ENCODE measurements at places on chromosomes 5 and 9.

DNA sequence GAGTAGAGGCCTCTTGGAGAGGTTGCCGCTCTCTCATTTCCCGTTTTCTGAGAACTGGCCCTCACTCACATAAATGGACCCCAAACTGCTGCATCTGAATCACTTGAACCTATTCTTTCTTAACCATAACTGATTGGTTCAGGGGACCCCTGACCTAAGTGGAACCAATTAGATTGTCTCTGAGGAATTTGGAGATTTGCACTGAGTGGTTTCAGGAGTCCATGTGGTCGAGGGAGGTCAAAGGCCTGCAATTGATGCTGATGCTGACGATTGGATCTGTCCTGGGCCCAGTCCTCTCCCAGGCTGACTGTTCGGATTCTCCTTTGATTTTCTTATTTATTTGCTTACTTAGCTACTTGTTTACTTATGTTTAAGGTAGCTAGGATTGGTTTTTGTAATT lies 88.0 kb downstream of the PTCD2 start:
- DNase-seq, result no peak

DNA sequence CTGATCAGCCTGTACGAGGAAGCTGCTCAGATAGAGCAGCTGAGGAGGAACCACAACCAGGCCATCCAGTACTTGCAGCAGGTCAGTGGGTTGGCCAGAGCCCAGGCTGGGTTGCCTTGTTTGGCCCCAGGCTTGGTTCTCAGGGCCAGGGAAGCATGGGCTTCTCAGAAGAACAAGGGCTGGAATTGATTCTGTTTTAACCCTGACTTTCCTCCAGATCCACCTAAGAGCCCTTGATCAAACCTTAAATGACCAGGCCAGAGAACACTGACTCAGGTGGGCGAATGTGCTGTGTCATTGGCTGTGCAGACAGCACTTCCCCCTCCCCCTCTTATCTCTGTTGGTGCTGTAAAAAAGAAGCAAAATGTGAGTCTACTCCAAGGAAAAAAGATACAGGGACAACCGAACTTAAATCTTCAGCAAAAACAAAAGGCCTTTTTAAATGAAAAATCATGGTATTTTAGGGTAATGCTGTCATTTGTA lies 28.1 kb downstream of the TTC23L start:
- DNase-seq, result no peak

GRCh38 chr5:142713121-142713706 lies 27.3 kb upstream of the FGF1 start:
- peak; percentile 55 for DNase-seq

DNA sequence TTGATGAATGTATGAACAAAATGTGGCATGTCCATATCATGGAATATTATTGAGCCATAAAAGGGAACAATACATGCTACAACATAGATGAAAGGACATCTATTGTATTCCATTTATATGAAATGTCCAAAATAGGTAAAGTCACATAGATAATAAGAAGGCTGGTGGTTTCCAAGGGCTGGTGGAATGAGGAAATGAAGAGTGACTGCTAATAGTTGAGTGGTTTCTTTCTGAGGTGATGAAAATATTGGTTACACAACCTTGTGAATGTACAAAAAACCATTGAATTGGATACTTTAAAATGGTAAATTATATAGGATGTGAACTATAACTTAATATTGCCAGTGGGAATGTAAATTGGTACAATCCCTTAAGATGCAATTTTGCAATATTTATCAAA lies 5.2 kb downstream of the ARSB start:
- DNase-seq, result no peak

GRCh38 chr5:154228696-154229095 lies 38.2 kb downstream of the GALNT10 start:
- no peak for DNase-seq

- DNase-seq, result no peak
Measured at GRCh38 chr5:142491270-142491669, 166.4 kb upstream of the SPRY4 start.

DNA sequence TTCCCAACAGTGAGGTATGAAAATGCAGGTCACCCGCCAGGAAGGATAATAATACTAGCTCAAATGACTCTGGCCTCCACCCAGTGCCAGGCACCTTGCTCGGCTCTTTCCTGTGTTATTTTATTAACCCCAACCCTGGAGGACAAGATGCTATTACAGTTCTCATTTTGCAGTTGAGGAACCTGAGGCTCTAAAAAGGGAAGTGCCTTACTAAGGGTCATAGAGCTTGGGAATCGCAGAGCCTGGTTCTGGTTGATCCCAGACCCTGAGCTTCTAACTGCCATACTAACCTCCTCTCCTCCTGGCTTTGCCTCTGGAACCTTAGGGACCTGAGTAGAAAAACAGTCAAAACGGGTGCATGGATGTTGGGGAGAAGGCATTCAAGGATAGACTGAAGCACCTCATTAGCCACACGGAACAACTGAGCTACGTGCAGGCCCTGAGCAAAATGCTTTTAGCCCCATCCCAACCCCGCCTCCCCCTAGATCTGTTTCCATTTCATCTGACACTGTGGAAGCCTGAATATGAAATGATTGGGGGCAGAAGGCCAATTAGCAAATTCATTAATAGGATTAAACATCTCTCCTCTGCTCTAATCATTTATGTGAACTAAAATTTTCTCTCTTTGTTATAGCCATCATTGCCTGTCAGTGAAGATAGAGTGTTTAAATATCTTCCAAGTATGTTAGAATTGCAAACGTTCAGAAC lies 7.9 kb downstream of the KCNIP1 start:
- DNase-seq, result no peak

DNA sequence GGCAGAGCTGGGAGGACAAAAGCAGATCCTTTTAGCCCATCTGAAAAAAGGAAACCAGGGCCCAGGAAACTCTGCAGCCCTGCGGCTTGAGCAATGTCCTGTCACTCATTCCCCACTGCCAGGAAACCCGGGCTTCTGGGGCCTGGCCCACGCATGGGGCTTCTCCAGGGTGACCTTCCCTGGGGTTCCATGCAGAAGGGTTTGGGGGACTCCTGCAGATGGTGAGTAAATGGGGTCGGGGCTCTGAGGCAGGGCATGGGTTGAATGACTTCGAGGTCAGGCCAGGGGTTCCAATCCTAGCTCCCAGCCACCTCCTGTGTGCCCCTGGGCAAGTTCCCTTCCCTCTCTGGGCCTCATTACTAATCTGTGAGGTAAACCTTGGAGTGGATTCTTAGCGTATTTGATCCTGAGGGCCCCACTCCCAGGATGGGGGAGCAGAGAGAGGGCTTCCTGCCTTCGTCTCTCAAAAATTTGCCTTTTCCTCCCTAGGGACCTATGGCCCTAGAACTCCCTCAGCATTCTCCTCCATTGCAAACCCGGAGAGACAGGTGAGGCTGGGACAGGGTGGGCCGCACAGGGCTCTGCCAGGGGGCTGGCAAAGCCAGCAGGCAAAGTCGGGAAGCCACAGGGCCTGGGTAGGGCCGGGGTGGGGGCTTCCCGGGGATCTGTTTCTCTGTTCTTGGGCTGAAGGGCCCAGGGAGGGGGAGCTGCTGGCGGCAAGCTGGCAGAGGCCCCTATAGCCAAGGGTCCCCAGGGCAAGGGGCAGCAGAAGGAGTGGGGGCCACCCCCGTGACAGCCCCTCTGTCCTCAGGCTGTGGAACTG lies 25.8 kb downstream of the ADGRD2 start:
- DNase-seq, result no peak

DNA sequence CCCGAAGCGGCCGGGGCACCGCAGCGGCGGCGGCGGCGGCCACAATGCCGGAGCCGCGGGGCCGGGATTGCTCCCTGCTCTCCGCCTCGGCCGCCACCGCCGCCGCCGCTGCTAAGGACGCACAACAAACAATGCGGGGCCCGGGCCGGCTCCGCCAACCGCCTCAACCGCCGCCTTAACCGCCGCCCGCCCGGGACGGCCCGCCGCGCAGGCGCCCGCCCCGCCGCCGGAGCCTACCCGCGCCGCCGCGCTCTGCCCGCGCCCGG lies 254 bp downstream of the STRBP start:
- no peak for DNase-seq

DNA sequence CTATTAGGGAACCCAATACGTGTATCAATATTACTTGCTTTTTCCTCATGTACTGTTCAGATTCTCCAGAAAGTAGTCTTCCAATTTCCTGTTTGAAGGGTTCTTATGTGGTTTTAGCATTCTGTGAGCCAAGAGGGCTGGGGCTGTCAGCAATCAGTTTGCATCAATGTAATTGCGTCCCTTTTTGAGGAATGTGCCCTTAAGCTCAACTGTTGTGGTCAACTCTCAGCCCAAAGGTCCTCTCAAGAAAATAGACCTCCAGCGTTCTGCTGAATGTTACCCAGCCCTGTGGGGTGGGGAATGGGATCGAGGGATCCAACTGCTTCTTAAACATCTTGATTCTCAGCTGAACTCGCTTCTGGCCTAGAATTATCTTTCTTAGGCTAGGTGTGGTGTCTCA lies 43.8 kb upstream of the CDK20 start:
- DNase-seq, result no peak

DNA sequence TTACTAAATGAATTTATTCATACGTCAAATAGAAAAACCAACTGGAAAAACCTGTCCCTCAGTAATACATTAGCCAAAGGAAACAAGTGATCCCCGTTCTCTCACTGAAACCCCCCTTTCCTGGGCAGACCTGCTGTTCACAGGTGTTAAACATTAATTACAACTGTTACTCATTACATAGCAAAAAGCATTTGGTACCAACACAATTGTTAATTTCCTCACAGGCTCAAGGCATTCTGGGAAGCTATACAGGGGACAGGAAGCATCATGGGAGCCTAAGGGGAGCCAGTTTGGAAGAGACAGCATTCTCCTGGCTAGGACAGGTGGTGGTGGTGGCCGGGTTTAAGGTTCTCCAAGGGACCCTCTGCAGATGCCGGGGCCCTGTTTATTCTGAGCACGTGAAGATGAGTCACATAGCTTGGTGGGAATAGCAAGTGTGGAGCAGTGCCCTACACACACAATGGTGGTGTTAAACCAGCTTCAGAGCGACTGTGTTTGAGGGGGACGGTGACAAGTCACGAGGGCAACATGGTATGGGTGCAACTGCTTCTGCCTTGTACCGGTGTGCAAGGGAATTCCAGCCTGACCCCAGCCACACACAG lies 62.6 kb upstream of the SLC25A51 start:
- DNase-seq, result no peak

GRCh38 chr9:72974501-72974900 lies 21.6 kb upstream of the ALDH1A1 start:
- DNase-seq, result no peak

- no peak for DNase-seq
Measured at GRCh38 chr5:136799806-136800372, 434.5 kb upstream of the TRPC7 start.

DNA sequence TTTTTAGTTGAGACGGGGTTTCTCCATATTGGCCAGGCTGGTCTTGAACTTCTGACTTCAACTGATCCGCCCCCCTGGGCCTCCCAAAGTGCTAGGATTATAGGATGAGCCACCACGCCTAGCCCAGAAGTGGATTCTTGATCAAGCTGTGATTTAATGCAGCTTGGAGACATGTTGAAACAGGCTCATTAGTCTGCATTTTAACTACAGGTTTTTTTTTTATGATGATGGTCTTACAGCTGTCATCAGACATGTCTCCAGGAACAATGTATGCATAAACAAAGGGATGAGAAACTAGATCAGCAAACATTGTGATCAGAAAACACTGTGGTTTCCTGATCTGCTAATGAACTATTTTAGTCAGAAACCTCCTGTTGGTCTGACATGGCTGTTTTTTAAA lies 30.0 kb upstream of the PLPP1 start:
- no peak for DNase-seq

DNA sequence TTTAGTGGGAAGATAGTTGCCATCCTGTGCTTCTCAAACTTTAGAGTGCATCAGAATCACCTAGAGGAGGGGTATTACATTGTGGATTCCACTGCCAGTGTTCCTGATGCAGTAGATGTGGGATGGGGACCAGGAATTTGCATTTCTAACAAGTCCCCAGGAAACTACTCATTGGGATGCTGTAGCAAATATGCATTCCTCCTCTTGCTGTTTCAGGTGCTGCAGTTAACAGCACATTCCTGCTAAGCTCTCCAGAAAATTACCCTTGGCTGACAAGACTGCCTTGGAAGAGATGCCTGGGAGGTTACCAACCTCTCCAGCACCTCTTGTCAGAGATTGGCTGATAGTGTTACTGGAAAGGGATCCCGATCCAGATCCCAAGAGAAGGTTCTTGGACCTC lies 270.5 kb downstream of the OSTF1 start:
- no peak for DNase-seq

GRCh38 chr9:73951147-73951546 lies 546.0 kb upstream of the RORB start:
- no peak for DNase-seq

- no peak for DNase-seq
Measured at GRCh38 chr5:108206707-108207106, 175.2 kb downstream of the FBXL17 start.

DNA sequence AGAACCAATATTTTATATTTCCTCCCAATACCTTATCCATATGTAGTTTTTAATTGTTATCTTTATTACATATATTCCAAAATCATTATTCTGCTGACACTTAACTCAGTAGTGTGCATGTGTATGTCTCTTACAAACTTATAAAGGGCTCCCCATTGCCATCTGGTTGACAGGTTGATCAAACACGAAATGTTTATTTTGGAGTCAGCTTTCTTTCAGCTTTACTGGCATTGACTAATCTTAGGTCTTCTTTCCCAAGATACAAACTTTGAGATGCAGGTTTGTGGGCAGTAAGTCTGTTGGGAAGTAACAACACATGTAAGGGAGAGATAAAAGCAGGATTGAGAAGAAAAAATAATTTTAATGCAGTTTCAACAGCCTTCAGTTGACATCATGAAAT lies 716.0 kb upstream of the CHD1 start:
- no peak for DNase-seq

- DNase-seq, result no peak
Measured at GRCh38 chr5:76954383-76954763, 1.5 kb downstream of the CRHBP start.

GRCh38 chr5:139246394-139246793 lies 47.1 kb upstream of the MATR3 start:
- DNase-seq, result no peak

DNA sequence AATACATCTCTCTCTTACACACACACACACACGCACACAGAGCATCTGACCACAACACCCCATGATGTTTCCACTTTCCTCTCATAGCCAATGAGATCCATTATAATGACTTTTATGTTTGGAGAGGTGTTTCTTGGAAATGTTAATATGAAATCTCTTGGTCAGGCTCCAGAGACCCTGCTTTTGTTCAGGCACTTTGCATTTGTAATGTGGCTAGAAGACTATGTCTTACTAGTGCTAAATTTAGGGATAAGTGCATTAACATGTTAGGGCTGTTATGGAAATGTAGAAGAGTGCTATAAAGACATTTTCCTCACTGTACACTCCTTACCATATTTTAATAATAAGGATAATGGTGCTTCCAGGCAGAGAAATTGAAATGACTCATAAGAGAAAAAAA lies 3.8 kb downstream of the CDH9 start:
- DNase-seq, result no peak

DNA sequence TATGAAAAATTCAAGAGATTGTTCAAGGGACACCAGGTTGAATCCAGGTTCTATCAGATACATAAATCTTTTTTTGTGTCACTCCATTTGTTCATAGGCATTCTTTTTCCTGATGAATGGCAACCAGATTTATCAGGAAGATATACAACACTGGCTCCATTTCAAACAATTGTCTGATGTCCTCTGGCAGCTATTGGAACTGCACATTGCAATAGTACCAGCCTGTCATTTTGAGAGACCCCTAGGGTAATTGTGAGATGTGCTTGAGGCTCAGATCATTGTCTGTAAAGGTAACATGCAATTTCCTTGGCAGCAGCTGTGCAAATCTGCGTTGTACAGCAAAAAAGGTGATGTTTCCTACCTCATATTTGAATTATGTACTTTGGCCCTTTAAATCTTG lies 25.9 kb downstream of the KCTD16 start:
- DNase-seq, result no peak

GRCh38 chr5:154901913-154902312 lies 36.1 kb downstream of the GEMIN5 start:
- no peak for DNase-seq

Data from activated CD8-positive, alpha-beta memory T cell treated with anti-CD3 and anti-CD28 coated beads for 1 hour (primary cell).